Activated CD4-positive, alpha-beta T cell treated with anti-CD3 and anti-CD28 coated beads for 24 hours (primary cell): ENCODE measurements at places on chromosomes 3 and 15.

DNA sequence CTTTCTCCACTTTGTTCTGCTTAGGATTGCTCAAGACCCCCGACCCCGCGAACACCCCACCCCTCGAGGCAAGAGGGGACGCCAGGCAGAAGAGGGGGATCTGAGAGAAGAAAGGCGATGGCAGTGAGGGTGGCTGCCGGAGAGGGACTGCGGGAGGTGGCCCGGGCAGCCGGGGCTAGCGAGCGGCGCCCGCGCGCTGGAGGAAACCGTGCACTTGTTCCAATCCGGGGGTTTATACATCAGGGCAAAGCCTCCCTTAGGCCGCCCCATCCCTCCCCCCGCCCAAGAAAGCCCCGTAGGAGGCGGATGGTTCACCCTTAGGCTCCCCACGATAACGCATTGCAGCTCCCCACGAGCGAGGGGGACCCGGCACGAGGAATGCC lies 475 bp downstream of the ERC2 start:
- no peak for DNase-seq

GRCh38 chr3:37054370-37054769 lies 61.1 kb downstream of the MLH1 start:
- DNase-seq: no peak

- DNase-seq: no peak
Measured at GRCh38 chr3:57740027-57740426, 16.1 kb upstream of the SLMAP start.

DNA sequence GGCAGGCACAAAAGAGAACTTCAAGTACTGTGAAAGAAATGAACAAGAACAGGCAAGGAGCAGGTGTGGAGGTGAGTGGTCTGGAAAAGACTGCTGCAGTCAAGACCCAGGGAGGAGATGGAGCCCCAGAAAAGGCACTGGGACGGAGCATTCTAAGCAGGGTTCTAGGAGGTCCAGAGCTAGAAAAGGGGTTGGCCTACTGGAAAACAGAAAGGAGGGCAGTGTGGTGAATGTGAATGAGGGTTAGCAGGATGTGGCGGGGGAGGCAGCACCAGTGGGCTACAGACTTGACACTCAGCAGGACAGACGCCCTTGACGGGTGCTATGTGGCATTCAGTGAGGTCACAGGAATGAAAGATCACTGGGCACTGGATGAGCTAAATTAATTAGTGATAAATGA lies 75.7 kb downstream of the SENP2 start:
- DNase-seq: no peak

GRCh38 chr3:99475229-99475628 lies 163.2 kb upstream of the COL8A1 start:
- DNase-seq: no peak

DNA sequence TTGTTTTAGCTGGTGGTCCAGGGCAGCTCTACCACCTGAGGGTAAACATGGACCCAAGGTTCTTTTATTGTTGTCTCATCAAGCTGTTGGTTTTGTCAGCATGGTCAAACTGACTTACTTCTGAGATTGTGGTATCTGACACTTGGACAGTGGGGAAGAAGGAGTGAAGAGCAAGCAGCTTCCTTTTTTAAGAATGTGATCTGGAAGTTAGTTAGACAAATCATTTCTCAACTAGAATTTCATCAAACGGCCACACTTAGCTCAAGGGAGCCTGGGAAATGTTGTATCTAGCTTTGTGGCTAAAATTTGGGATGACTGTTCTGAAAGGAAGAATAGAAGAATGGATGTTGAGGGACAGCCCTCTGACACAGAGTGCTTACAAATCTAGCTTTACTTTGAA lies 215.2 kb downstream of the ZNF621 start:
- no peak for DNase-seq

GRCh38 chr3:46485779-46486175 lies 12.0 kb upstream of the RTP3 start:
- DNase-seq: no peak

DNA sequence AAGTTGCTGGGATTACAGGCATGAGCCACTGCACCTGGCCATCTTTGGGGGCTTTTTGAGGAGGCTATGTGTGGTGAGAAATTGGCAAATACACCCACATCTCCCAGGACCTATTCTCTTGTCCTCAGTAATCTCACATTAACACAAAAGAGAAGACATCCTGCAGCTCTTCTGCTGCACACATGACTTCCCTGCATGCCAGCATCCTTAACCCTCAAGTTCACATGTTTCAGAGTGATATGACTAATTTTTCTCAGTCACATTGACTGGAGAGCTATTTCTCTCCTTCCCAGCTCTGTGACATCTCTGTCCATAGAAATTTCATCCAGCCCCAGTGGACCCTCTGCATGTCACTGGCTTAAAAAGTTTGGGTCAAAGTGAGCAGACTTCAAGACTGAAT lies 1.9 kb upstream of the SKIC8 start:
- DNase-seq: no peak

GRCh38 chr15:100878648-100879047 lies 983 bp upstream of the ALDH1A3 start:
- no peak for DNase-seq

- DNase-seq: no peak
Measured at GRCh38 chr15:40344217-40344616, 3.5 kb upstream of the CCDC9B start.

DNA sequence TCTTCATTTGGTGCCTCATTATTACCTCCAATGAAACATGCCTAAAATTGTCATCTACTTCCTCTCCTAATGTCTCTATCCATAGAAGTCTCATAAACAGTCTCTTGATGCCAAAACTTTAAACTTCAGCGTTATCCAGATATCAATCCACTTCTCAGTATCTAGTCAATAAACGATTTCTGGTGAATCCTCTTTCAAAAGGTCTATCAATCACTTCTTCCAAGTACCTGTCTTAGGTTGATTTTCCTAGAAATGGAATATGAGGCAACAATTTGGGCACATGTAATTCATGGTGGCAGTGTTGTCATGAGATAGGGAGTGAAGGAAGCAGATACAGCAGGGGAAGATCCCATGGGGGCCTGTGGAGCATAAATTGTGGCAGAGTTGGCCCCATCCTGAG lies 348.5 kb upstream of the POU1F1 start:
- DNase-seq: no peak

GRCh38 chr3:52021489-52022268 lies 26.0 kb upstream of the RPL29 start:
- no peak for DNase-seq

- DNase-seq: no peak
Measured at GRCh38 chr3:132592216-132592615, 4.9 kb upstream of the ACKR4 start.

DNA sequence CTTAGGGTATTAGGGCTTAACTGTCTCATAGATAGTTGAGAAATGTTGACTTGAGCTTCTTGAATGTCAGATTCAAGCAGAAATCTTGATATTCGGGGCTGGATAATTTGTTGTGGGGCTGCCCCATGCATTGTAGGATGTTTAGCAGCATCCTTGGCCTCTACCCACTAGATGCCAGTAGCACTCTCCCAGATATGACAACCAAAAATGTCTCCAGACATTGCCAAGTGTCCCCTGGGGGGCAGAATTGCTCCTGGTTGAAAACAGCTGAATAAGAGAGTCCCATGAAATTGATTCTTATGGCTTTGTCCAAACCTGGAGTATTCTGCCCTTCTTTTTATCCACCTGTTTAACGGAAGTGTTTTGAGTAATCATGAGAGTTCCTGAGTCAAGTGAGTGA lies 15.9 kb upstream of the LCMT2 start:
- DNase-seq: no peak

DNA sequence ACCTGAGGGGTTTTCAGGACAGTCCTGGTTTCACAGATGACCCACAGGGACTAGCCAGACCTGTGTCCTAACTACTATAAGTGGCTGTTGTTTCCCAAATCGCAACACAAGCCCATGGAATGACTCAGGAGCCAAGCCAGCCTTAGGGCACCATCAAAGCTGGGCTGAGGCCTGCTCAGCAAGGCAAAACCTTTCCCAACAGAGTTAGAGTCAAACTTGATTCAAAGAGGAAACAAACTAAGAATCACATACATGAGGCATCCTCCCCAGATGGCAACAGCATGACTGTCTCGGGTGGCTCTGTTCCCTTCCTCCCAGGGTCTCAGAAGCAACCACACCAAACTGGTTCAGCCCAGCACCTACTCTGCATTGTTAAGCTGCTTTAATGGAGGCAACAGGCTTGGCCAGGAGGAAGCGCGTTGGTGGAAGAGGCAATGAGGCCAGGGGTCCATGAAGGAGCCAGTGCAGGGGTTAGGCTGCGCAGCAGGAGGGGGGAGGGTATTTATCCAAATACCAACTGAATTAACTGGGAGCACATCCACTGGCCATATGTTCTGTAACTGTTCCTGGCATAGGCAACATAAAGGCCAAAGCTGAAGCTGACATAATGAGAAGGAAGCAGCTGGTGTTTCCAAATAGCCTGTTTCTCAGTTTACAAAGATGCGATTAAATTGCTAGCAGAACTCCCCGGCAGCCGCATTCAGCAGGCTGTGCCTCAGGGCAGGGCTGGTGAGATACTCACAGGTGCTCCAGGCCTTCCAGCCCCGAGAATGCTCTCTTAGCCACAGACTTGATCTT lies 102.4 kb downstream of the LRIG1 start:
- DNase-seq: no peak

- no peak for DNase-seq
Measured at GRCh38 chr3:25568525-25569078, 96.1 kb downstream of the TOP2B start.

GRCh38 chr3:153221748-153222162 lies 59.7 kb downstream of the RAP2B start:
- DNase-seq: peak; percentile 40

- no peak for DNase-seq
Measured at GRCh38 chr3:86257955-86258641, 732.9 kb downstream of the VGLL3 start.

DNA sequence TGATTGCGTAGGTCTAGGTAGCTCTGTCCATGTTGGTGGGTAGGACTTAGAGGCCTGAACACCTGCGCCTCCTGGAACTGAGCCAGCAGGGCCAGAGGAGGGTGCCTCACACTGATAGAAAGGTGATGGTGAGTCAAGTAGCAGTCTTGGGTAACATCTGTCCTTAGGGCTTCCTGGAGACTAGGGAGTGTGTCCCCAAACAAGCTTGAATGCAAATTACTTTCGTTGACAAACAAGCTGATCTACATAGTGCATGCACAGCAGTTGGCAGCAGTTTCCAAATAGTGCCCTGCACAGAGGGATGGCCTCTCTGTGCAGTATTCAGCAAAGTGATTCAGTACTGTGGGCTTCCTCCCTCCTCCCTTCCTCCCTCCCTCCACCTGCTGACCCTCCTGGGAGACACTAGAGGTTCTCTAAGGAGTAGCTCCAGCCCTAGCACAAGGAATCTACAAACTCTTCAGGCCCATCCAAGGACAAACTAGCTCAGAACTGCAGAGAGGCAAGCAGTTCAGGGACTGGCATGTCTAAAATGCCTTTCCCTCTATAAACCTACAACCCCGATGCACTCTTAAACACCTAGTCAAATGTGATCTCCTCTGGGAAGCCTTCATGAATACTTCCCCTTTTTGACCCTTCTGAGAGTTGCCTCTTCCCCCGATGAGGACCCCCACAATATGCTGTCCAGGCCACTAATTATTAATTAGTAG lies 61.0 kb downstream of the TLE3 start:
- no peak for DNase-seq

DNA sequence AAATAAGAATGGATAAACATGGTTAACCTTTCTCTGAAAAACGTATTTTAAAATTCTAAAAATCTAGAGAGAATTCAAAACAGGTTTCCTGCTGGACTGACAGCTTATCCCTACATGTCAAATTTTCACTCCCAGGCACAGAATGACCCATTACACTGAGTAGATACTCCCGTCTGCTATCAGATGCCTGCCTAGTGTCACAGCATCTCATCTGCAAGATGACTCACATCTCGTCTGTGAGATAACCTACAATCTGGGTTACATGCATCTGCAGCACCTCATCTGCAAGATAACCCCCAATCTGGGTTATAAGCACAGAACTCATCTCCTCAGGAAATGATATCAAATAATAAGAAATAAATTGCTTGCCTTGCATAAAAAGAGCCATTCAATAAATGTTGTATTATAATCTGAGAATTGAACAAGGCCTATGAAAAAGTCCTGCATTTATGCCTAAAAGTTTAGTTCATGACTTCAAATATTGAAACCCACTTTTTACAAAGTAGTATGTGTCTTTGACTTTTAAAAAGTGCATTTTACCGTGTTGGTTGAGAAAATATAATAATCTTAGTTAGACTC lies 188.3 kb upstream of the THBS1 start:
- DNase-seq: no peak

DNA sequence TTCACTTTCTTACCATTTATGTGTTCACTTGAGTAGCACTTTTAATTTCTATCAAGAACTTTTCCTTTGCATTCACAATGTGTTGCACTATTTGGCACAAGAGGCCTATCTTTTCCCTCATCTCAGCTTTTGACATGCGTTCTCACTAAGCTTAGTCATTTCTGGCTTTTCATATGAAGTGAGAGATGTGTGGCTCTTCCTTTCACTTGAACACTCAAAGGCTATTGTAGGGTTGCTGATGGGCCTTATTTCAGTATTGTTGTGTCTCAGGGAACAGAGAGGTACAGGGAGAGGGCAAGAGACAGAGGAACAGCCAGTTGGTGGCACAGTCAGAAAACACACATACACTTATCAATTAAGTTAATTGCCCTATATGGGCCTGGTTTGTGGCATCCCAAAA lies 127.4 kb upstream of the MLF1 start:
- DNase-seq: no peak

GRCh38 chr3:177547711-177548350 lies 350.5 kb upstream of the TBL1XR1 start:
- no peak for DNase-seq

GRCh38 chr15:29285386-29285785 lies 15.8 kb upstream of the NSMCE3 start:
- DNase-seq: no peak

DNA sequence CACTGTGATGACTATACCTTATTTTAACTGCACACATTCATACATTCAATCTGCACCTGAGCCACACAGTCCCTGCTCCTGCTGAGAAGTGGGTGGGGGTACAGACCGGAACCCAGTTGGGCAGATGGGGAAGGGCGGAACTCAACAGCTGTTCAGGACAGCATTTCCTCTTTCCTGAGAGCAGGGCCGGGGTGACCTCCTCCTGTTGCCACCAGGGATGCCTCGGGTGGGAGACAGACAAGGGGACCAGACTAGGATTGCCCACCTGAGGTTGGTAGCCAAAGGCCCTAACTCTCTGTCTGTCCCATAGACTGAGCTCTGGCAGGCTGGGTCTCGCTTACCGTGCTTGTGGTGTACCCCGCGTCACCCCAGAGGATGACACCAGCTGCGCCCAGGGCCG lies 3.9 kb downstream of the HYAL2 start:
- no peak for DNase-seq
